ENCODE measurements at places on chromosomes 4 and X.

- peak; percentile 85 for DNase-seq
Observed at GRCh38 chr4:1772853-1773538, 20.1 kb upstream of the FGFR3 start.

DNA sequence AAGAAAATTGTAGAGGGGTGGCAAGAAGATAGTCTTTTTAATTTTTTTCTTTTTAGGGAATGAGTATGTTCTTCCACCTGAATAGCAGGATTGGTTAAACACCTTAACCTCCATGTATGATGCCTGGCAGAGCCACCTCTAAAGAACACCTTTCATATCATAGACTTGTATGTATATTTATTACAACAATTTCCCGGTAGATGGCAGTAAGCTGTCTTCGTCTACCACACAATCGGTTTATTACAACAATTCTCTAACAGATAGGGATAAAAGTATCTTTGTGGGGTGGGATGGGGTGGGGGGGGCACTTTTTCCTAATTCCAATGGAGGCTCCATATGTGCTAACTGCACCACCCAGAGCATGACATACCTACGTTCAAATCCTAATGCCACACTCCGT is 255.5 kb downstream of the LDB2 start:
- DNase-seq, result no peak

DNA sequence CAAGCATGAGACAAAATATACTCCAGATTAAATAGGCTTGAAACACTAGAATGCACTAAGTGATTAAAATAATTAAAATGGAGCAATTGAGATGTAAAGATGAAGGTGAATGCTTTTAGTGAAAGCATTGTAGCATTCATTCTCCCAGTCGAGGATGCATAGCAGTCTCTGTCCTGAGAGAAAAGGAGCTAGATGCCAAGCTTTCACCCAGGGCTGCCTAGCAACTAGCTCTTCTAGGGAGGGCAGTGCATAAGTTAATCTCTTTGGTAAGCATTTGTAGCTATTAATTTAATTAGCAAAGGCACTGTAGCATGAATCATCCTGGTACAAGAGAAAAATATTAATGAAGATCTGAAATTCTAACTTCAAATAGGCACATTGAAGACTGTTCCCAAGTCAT is 1014.8 kb downstream of the C4orf33 start:
- DNase-seq, result no peak

DNA sequence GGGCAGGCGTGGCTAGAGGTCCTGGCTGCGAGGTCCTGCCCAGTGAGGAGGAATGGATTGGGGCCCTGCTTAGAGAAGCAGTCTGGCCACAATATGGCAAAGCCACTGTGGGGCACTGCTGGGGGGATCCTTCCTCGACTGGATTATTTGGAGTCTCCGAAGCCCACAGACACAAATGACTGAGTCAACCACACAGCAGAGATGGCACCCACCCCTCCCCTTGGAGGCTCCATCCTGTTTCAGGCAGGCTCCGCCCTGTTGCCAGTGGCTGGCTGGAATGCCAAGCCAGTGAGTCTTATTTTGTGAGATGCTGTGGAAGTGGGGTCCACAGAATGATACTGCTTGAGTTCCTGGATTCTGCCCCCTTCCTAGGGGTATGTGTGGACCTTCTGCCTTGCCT is 363.9 kb downstream of the PPP1R2C start:
- DNase-seq, result no peak

GRCh38 chr4:84032372-84032771 is 466.7 kb downstream of the NKX6-1 start:
- peak; percentile 79 for DNase-seq

DNA sequence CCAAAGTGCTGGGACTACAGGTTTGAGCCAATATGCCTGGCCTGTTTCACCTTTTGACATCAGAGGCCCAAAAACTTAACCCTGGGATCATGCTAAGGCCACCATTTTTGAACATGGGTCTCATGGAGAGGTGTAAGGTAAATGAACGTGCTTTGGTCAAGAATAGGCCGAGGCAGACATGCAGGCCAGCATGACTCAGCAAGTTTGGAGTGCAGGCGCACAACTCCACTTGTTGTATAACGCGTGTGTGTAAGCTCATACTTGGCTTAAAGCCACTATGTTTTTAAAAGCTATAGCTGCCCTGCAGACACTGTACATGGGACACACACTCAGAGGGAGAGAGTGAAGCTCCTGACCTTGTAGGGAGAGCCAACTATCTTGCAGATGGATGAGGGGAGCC is 43.8 kb upstream of the HPSE start:
- DNase-seq, result no peak

DNA sequence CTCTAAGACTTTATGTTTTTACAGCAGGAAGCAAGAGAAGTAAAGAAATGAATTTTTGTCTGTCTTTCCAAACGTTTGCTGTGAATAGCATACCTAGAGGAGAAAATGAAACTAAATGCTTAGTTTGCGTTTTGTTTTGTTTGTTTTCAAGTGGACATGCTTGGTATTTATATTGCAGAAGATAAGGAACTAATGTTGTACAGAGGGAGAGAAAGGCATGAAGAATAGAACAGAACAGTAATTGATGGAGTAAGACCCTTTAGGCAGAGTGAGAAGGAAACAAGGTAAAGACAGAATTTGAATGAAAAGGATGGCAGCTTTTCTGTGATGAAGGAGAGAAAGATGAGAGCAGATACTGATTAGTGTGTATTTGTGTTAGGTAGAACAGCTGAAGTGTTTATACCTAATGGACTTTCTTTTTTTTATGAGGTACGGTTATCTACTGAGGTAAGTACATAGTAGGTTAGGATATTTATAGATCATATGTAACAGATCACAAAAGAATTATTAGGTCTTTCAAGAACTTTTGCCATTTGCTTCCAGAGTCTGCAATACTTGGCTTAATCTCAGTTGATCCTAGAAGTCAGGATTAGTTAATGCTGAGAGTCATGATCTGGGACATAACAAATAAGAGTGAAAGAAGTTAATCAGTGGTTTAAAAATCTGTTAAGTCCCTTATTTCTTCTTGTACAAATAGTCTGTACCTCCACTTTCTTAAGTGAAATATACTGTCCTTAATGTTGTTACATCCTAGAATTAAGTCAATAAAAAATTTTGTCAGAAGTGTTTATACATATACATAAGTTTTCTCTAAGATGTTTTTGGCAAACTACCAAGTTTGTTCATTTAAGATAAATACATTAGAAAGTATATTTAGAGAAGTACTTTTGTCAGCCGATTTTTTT is 36.8 kb downstream of the FABP2 start:
- DNase-seq, result no peak

DNA sequence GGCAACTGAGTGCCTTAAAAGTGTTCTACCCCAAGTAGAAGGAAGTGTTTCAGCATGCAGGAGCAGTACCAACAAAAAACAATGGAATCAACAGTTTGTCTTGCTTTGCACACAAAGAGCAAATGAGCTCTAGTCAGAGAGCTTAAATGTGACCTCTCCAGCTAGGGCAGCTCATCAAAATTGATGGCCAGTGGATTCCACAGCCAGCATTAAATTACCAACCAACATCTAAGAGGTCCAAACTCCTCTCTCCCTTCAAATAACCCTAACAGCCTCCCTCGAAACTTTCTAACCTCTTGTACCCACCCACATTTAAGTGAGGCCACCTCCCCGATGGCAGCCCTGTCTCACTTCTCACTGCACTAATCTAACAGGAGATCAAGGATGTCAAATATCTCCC is 219.9 kb downstream of the CHIC2 start:
- DNase-seq, result no peak

DNA sequence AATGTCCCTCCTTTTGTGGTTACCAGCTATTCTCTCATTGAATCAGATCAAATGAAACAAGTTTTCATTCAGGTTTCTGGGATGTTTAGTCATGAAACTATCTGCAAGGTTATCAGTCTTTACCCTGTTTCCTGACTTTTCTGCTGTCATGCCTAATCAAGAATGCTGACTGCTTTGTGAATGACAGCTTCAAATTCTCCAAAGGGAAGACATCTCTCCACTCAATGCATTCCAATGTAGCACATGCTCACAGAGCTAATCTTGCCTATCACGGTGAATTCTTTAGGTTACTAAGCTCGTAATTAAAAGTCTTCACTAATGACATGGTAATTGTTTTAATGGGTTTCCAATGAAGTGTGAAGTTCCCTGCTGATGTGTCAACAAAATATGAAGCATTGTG is 1068.5 kb downstream of the PCDH7 start:
- no peak for DNase-seq

GRCh38 chr4:8167815-8168214 is 9.2 kb upstream of the ABLIM2 start:
- DNase-seq, result no peak

- DNase-seq, result no peak
Observed at GRCh38 chr4:33998291-33998690, 2246.0 kb downstream of the ARAP2 start.

GRCh38 chr4:181140037-181140603 is 1103.1 kb upstream of the TENM3 start:
- DNase-seq, result no peak

GRCh38 chrX:73876911-73877310 is 313.9 kb downstream of the CHIC1 start:
- no peak for DNase-seq

DNA sequence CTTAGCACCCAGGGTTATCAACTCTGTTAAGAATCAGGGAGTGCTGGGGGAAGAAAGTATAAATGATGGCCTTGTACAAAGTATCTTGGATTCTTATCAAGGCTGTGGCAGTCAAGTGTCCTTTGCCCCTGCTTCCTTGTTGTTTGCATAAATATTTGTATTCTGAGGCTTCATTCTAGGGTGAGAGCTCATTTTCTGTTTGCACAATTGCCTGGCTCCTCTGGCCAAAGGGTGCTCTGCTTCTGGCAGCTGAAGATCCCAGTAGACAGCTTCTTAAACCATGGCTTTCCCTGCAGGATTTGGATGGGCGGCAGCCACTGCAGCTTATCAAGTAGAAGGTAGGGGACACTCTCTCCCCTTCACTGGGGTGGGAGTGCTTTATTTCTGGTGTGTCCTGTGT is at the start of gene GBA3:
GBA3 (plus strand) TSS at position 202 of the 400 bp plus-strand sequence.
- no peak for DNase-seq

DNA sequence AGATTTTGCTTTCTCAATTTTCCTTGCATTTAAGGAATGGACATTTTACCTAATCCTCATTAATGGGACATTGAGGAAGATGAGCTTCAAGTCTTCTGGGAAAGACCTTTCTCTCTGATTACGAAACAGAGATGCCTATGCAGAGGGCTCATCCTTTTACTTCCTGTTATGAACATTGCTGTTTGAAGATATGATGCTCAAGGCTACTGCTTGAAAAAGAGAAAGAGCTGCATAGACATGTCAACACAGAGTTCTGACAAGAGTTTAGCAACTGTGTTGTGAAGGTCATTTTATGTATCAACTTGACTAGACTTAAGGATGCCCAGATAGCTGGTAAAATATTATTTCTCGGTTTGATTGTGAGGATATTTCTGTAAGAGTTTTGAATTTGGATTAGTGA is 13.8 kb upstream of the GNPDA2 start:
- DNase-seq, result no peak

- DNase-seq, result no peak
Observed at GRCh38 chrX:47217121-47217851, 1.2 kb upstream of the CDK16 start.

DNA sequence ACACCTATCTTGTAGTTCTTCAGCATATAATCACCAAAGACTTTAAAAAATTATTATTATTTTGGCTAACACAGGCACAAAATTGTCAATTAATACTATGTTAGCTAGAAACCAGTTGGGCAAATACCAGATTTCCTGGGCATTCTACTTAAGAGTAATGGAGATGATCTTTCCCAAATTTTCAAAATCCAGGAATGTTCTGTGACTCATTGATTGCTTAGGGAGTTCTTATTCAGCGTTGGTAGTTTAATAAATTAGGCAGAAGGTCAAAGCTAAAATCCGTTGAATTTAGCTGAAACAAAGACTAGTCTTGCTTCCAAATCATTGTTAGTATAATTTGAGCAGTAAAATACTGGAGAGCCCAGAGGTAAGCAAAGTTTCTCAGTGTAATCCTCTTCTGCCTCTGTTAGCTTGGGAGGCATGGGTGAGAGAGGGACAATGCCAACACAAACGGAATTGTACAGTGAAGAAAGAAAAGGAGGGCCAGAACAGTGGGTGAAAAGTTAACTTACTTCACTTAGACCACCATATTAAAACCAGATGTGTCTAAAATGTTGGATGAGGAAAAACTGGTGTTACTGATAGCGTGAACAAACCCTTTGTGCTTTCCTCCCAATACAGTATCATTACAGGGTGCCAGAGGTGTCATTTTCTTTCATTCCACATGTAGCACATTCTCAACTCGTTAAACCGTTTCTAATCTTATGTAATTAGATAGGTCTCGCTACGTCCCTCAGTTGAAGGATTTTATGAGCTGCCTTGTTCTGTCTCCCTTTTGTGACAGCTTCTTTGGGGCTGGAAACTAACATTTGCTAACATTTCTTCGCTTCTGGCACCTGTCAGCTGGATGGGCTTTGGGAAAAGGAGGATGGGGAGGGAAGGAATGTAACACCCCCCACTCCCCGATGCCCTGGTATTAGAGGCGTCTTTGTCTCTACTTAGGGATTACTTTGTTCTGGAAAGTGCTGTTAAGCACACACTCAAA is 87.4 kb upstream of the CITED1 start:
- DNase-seq, result no peak

DNA sequence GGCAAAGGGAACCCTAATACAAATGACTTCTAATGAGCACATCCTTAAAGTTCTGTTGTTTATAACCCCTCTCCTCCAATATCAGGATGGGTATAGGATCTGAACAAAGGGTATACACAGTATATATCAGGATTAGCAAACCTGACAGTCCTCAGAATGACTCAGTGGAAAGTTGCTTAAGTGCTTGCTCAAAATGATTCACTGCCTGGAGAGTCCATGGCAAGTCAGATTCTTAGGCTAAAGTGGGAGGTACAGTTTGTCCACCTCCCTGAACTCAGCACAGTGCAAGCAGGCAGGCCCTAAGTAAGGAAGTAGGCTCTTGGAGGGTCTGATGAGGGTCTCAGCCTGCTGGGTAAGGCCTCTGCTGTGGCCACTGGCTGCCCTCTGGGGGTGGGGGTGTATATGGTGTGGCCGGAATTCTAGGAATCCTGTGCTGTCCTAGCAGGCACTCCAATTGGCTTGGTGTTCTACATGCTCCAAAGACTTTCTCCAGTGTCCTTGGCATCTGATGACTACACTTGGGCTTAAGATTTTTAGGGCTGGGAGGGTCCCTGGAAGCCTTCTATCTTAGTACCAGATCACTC is 54.3 kb downstream of the CHRDL1 start:
- DNase-seq, result no peak

DNA sequence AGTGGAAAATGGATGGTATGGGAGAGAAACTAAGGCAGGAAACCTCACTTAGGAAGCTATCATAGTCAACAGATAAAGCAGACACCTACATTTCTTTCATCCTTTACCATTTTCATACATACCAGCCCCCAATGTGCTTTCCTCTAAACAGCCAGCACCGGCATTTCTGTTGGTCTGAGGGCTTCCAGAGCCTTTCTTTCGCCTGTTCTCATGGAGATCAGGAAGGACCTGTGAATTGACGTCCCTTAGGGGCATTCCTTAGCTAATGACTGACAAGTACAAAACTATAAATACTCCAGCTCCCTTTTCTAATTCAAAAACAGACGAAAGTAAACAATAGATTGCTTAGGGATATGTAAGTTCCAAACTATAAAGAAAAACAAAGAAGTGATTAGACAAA is 215.5 kb upstream of the CNKSR2 start:
- DNase-seq, result no peak

- no peak for DNase-seq
Observed at GRCh38 chrX:52359614-52360232, 9.1 kb upstream of the XAGE2 start.

Data from NCI-H2171 treated with DMSO at 0.1 percent for 48 hours (cell line).